ENCODE measurements at places on chromosomes 13 and 19.

DNA sequence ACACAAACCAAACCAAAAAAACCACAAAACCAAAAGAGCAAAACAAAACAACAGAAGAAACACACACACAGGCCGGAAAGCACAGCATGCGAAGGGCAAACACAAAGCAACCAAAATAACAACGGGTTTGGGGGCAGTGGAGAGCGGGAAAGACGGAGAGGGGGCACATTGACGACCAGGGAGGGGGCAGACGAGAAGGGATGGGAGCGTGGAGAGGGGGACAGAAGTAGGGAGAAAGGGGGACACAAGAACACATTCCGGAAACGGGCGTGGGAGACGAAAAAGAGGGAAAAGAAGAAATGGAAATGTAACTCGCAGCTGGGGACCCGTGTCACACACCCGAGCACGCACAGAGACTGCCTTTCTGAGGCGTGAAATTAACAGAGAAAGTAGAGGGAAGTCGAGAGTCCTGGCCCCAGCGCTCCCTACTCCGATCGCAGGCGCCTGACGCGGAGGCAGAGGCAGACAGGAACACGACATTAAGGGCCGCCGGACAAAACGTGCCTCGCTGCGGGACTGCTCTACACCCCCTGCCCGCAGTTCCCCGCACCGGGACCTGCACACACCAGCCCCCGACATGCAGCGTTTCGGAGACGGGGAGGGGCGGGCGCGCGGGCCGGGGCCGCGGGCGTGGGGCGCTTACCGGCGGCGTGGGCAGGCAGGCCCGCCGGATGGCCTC lies 652 bp downstream of the POU4F1 start:
- H3K4me1 ChIP-seq = peaks cover 16% of the 10 kb centered on the region
- H3K27me3 ChIP-seq = peaks cover 71% of the 10 kb centered on the region
- no peak overlapping the region for H3K27ac ChIP-seq
- no peaks in the 10 kb centered on the region for H3K36me3 ChIP-seq

DNA sequence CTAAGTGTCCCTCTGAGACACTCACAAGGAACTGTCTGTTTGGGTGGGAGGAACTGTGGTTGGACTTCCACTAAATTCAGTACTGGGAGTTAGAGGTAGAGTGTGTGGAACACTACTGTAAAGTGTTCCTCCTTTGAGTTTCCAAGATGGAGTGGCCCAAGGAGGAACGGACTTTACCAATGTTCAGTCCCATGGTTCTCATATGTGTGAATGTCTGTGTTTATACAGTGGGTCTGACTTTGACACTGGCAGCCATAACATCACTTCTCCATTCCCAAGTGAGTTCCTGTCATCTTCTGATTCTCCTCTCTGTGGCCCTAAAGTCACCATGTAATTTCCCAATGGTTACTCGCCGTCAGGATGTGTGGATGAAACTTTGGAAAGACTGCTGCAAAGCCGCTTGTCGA lies 136.8 kb upstream of the SERP2 start:
- H3K4me1 ChIP-seq = peaks cover 38% of the 10 kb centered on the region
- no peaks in the 10 kb centered on the region for H3K27me3 ChIP-seq
- DNase-seq = no peak
- H3K4me3 ChIP-seq = no peak overlapping the region
- H3K36me3 ChIP-seq = no peaks in the 10 kb centered on the region

DNA sequence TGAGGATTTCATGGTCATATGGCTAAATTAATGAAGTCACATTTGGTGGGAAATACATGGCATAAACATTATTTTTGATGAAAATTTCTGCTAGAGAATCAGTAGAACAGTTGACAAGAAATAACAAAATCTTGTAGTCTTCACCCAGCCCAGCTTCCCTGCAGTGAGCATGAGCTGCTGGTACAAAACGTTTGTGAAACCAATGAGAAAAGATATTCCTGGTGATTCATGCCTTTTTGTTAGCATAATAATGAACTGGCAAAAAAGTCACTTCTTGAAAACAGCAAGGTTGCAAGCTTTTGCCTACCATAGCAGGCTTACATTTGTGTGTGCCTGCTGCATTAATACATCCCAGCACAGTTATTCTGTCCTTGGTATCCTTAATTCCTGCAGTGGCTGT lies 475.9 kb upstream of the HTR2A start:
- no peaks in the 10 kb centered on the region for H3K27me3 ChIP-seq
- H3K4me3 ChIP-seq = no peak overlapping the region
- H3K36me3 ChIP-seq = no peaks in the 10 kb centered on the region
- DNase-seq = no peak
- H3K27ac ChIP-seq = no peak overlapping the region

GRCh38 chr19:788983-789700 lies 8.1 kb upstream of the PTBP1 start:
- H3K4me1 ChIP-seq = peaks cover 66% of the 10 kb centered on the region
- DNase-seq = no peak
- peaks cover 60% of the 10 kb centered on the region for H3K36me3 ChIP-seq
- H3K27ac ChIP-seq = peak overlapping the region; percentile 41
- no peak overlapping the region for H3K4me3 ChIP-seq

DNA sequence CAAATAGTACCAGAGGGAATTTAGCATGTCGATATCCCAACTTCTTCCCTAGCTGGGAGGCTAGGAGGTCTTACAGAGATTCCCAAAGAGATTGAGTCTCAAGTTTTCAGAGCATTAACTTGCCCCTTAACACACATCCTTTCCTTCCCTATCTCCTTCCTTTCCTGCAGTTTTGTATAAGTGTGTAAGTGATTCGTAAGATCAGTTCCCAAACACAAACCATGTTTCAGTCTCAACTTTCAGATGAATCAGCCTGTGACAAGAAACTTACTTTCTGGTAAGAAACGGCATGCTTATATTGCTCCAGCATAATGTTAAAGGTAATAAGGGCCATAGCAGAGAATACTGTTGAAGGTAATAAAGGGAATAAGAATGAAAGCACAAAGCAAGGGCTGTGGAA lies 472.2 kb downstream of the LIG4 start:
- H3K4me3 ChIP-seq = no peak overlapping the region
- H3K36me3 ChIP-seq = no peaks in the 10 kb centered on the region
- no peaks in the 10 kb centered on the region for H3K27me3 ChIP-seq
- no peak for DNase-seq
- no peak overlapping the region for H3K27ac ChIP-seq

DNA sequence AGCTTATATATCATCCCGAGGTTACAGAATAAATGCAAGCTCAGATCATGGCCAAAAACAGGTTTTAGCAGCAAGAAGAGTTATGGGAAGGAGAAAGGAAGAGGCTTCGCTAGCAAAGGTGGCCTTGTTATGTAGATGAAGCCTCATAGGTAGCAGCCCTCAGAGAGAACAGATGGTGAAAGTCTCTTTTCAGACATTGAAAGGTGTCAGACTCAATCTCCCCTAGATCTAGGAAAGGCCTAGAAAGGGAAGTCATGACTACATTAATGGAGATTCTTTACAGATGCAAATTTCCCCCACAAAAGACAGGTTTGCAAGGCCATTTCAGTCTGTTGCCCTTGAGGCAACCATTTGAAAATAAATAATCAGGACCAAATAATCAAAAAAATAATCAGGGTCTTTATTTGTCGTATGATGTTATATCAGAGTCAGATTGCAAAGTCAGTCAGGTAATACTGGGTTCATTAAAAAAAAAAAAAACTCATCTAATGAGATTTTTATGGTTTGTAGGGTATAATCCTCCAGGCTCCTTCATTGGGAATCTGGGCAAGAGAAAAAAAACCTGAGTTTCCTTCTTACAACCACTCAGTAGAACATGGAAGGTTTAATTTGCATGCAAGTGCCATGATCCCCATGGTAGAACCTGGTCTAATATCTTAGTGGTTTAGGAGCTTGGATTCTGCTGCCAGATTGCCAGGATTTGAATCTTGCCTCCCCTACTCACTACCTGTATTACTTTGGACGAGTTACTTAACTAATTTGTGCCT lies 50.8 kb upstream of the HTR2A start:
- H3K36me3 ChIP-seq = no peaks in the 10 kb centered on the region
- H3K27ac ChIP-seq = no peak overlapping the region
- no peak for DNase-seq
- no peaks in the 10 kb centered on the region for H3K4me1 ChIP-seq

DNA sequence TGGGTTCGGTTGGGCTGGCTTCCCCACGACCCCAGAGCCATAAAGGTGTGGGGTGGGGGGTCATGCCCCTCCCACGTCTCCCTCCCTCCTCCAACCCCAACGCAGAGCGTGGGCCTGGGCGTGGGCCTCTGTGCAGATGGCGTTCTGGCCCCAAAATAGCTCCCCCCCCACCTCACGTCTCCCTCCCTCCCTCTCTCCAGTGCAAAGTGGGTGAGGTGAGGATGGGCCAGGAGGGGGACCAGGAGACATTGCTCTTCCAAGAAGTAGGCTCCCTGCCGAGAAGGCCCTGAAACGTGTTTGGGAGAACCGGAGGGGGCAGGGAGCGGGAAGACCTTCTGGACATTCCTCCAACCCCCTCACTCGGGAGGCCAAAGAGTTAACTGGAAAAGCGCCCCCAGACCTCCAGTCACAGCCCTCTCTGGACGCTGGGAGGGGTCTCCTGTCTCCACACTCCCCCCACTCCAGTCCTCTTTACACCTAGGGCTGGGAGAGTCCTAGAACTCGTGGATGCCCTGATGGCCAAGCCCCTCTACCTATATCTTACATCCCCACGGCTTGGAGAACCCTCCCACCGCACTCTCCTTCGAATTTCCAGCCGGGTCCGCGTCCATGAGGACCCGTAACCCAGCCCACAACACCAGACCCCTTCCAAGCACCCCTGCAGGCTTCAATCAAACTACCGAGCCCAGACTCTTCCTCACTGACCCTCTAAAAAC lies 855 bp downstream of the UNC13A start:
- no peak overlapping the region for H3K27ac ChIP-seq
- peaks cover 7% of the 10 kb centered on the region for H3K4me1 ChIP-seq
- peaks cover 26% of the 10 kb centered on the region for H3K27me3 ChIP-seq
- H3K4me3 ChIP-seq = no peak overlapping the region
- DNase-seq = no peak

DNA sequence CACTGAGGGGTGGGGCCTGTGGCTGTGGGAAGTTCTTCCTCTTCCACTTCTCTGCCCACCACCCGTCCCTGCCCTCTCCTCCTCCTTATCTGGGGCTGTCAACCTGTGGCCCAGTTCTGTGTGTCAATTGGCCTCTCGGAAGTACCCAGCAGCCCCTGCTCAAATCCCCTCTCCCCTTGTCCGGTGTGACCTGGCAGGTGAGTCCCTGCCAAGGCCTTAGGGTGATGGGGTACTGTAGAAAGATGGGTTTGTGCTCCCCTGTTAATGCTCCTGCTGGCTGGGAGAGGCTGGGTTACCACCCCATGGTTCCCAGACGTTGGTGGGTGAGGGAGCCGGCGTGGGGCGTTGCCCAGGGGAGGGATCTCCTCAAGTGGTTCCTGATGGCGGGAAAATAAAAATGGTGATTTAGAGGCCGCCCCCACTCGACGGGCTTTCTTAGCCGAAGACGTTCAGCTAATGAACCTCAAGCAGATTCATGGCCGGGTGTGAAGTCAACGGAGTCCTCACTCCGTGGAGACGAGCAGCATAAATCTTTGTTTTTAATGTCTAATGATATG lies 141.2 kb downstream of the URI1 start:
- no peaks in the 10 kb centered on the region for H3K36me3 ChIP-seq
- no peak overlapping the region for H3K4me3 ChIP-seq
- H3K27ac ChIP-seq = no peak overlapping the region
- no peaks in the 10 kb centered on the region for H3K4me1 ChIP-seq
- H3K27me3 ChIP-seq = no peaks in the 10 kb centered on the region

- peak overlapping the region; percentile 74 for H3K27ac ChIP-seq
- peaks cover 14% of the 10 kb centered on the region for H3K4me1 ChIP-seq
- 0 out of 2 replicates have a peak overlapping the region, but pooled peaks have one; percentile 2 for H3K4me3 ChIP-seq
- H3K27me3 ChIP-seq = no peaks in the 10 kb centered on the region
- no peaks in the 10 kb centered on the region for H3K36me3 ChIP-seq
Measured at GRCh38 chr19:48424694-48425219, 21.0 kb upstream of the GRWD1 start.

- H3K4me1 ChIP-seq = no peaks in the 10 kb centered on the region
- no peaks in the 10 kb centered on the region for H3K27me3 ChIP-seq
- H3K4me3 ChIP-seq = no peak overlapping the region
Measured at GRCh38 chr19:6773323-6773931, 919 bp downstream of the VAV1 start.

DNA sequence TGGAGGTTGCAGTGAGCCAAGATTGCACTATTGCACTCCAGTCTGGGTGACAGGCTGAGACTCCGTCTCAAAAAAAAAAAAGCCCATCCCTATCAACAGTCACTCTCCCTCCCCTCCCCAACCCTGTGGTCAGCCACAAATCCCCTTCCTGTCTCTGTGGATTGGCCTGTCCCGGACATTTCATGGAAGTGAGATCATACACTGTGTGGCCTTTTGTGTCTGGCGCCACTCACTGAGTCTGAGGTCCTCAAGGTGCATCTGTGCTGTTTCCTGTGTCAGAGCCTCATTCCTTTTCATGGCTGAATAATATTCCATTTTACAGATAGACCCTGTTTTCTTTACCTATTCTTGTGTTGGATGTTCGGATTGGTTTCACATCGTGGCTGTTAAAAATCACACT lies 149.5 kb downstream of the PTPRS start:
- no peak overlapping the region for H3K4me3 ChIP-seq
- DNase-seq = peak; percentile 58
- no peak overlapping the region for H3K27ac ChIP-seq

DNA sequence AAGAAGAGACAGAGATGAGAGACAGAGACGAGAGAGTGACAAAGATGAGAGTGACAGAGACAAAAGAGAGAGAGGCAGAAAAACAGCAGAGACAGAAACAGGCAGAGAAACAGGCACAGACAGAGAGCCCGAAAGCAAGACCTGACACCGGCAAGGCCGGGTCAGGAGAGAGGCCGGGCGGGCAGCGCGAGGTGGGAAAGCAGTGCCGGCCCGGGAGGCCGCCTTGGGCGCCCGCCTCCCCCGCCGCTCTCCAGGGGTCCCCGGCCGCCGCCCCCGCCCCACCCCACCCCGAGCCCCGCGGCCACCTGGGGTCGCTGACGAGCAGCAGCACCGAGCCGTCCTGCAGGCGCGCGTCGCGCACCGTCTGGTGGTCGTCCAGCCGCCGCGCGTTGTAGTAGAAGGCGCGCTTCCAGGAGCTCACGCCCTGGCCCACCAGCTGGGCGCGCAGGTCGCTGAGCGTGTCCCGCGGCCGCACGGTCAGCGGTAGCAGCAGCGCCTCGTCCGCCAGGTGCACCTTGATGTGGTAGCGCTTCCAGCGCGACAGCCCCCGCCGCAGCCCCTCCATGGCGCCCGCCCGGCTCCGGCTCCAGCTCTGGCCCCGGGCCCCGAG lies at the start of gene TINCR:
TSS of gene TINCR (minus strand) at position 594 of the 610 bp plus-strand sequence.
- H3K4me3 ChIP-seq = no peak within 1 kb of the TSS
- peaks cover 32% of the 10 kb centered on the region for H3K27me3 ChIP-seq
- no peaks in the 10 kb centered on the region for H3K36me3 ChIP-seq
- no peak for DNase-seq
- no peak within 1 kb of the TSS for H3K27ac ChIP-seq

- no peak for DNase-seq
- peaks cover 53% of the 10 kb centered on the region for H3K36me3 ChIP-seq
Measured at GRCh38 chr19:48618278-48618915, 581 bp downstream of the RPL18 start.

- H3K4me1 ChIP-seq = 0 out of 2 replicates have a peak, but pooled peaks cover 4% of the 10 kb centered on the region
- H3K4me3 ChIP-seq = no peak overlapping the region
- no peaks in the 10 kb centered on the region for H3K36me3 ChIP-seq
- no peak overlapping the region for H3K27ac ChIP-seq
- H3K27me3 ChIP-seq = no peaks in the 10 kb centered on the region
Measured at GRCh38 chr13:51269039-51269438, 46.8 kb downstream of the FAM124A start.

GRCh38 chr13:19795956-19796355 lies 13.2 kb upstream of the PSPC1 start:
- no peaks in the 10 kb centered on the region for H3K27me3 ChIP-seq
- DNase-seq = no peak
- H3K36me3 ChIP-seq = no peaks in the 10 kb centered on the region
- H3K4me1 ChIP-seq = no peaks in the 10 kb centered on the region
- H3K4me3 ChIP-seq = no peak overlapping the region

Measured in SJSA1 (cell line).